ENCODE measurements at places on chromosomes 2 and 18. TPM values are rescaled to one million over a fixed set of nuclear protein-coding genes. Genes with fewer than 3 reads are reported as not detected.

GRCh38 chr2:43724728-43725526 lies 48.7 kb upstream of the C1GALT1C1L start:
- DNase-seq = no peak

The CRACDL gene
- polyA plus RNA-seq = not detected

The ARHGEF4 gene
- 15.1 TPM for polyA plus RNA-seq

The STAT4 gene
- 1.5 TPM for polyA plus RNA-seq

GRCh38 chr2:236264256-236264655 lies at the start of gene ASB18:
Gene ASB18 (minus strand): TSS chr2:236264406. CDS start chr2:236264345, 61 bp downstream.
- no peak for DNase-seq

DNA sequence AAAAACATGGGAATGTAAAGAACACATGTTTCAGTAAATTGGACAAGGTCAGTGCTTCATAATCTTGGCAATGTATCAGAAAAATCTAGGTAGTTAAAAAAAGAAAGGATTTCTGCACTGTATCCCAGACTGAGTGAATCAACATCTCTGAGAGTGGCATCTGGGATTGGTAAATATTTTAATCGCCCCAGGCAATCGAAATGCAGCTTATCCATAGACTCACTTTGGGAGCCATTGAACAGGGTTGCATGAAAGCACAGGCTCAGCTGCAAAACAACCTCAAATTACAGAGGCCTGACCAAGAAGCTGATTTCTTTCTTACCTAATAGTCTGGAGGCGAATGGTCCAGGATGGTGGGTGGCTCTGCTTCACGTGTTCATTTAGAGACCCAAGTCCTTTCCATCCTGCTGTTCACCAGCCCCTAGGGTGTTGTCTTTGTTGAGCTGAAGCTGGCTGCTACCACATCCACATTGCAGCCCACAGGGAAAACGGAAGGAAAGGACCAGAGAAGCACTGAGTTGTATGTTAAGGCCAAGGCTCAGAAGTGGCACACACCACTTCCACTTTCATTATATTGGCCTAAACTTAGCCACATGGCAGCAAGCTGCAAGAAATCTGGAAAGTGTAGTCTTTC lies 59.0 kb downstream of the MOGAT1 start:
- no peak for DNase-seq

All from BJ (cell line).